ENCODE measurements at places on chromosomes 5 and 9.
A peak's percentile ranks its signal among the peaks of the same experiment; 100 is the strongest.

DNA sequence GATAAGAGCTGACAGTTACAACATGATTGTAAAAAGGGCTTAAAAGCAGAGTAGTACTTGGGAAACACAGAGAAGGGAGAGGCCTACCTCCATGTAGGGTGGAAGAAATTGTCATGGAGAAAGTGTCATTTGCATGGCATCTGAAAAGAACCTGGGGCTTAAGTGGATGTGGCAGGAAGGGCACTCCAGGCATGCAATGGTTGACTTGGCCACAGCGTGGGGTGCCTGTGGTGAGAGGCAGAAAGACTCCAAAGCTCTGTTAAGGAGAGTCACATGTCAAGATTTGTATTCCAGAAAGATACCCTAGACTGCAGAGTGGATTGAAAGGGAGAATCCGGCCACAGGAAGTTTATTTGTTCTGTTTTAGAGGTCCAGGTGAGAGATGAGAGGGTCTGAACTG is 2.4 kb downstream of the POLR3G start:
- no peak for DNase-seq

GRCh38 chr9:85392260-85392659 is 349.5 kb downstream of the AGTPBP1 start:
- DNase-seq, result no peak

- DNase-seq, result no peak
Measured at GRCh38 chr5:135324897-135325650, 74.0 kb downstream of the MACROH2A1 start.

- no peak for DNase-seq
Measured at GRCh38 chr9:19156805-19157204, 29.5 kb upstream of the PLIN2 start.

- no peak for DNase-seq
Measured at GRCh38 chr9:72980600-72981265, 27.9 kb upstream of the ALDH1A1 start.

DNA sequence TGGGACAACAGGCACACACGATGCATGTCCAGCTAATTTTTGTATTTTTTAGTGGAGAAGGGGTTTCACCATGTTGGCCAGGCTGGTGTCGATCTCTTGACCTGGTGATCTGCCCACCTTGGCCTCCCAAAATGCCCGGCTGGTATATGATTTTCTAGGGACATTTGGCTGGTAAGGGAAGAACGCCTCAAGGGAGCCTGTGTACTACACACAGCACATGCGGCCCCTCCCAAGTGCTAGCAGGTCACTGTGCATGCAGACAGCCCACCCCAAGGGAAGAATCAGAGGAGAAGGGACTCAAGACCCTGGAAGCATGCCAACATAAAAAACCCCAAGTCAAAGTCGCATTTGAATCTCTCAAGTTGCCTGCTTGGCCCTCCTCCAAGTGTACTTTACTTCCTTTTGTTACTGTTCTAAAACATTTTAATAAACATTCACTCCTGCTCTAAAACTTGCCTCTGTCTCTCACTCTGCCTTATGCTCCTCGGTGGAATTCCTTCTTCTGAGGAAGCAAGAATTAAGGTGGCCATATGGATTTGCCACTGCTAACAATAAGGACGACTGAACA is 24.3 kb upstream of the OTULINL start:
- DNase-seq, result no peak

DNA sequence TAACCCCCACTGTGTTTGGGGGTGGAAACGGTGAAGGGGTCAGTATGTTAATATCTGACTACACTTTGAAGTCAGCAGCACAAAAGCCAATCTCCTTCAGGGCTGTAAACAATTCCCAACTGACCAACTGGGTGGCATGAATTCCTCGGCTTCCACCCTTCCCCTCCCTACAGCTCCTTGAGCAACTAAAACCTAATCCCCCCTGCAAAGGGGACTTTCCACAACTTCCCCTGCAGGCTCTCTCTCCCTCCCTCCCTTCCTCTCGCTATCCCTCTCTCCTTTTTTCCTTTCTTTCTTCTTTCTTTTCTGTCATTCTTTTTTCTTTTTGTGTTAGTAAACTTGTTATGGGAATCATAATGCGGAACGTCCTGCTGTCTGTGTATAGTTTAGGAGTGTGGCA is 65.1 kb upstream of the PTCH1 start:
- DNase-seq, result no peak

GRCh38 chr9:130933114-130934046 is 5.7 kb downstream of the FIBCD1 start:
- no peak for DNase-seq

- DNase-seq, result no peak
Measured at GRCh38 chr5:50445296-50445949, 4.3 kb upstream of the EMB start.

DNA sequence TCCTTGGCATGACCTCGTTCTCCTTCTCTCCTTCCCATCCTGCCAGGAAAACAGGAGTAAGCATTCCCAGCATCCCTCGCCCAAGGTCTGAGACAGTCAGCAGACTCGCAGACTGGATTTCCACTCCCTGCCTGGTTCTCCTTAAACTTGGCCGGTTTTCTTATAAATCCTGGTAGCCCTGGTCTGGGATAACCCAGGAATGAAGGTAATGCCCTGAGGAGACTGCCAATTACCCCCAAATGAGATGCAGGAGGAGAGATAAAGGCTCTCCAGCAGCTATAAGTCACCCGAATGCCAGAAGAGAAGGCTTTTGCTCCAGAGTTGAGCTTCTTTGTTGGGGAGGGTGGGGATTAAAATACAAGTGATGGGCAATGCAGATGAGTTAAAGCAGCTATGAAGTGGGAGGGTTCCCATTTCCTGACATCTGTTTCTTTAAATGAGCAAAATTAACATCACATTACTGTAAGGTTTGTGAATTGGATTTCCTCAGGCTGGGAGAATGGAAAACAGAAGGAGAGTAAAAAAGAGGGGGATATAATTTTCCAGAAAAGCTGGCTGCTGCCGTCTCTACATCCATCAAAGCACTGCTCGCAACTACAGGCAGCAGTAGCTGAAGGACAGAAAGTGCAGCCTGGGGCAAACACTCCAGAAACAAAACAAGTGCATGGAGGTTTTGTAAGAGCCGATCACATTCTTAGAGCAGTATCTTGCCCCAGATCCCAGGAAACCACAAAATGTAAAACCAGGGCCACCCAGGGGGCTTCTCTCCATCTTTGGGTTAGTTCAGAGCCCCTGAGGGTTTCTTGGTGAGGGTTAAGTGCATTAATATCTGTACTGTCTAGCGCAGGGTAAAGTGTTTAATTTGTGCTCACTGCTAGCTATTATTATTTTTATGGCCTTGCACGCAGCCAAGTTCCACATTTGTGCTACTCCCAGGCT is 177.6 kb upstream of the PANK3 start:
- DNase-seq, result no peak

GRCh38 chr9:126049088-126049487 is 277.5 kb upstream of the MVB12B start:
- DNase-seq, result no peak

DNA sequence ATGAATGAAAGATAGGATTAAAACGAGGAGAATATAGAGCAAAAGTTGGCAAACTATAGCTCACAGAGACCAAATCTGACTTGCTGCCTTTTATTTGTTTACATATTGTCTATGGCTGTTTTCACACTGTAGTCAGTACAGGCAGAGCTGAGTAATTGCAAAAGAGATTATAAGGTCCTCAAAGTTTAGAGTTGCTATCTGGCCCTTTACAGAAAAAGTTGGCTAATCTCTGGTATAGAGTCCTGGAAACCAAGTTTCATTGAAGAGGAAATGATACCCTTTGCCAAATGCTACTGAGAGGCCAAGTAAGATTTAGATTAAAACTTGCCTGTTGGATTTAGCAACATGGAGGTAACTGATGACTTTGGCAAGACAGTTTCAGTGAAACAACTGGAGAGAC is 36.0 kb downstream of the LYRM7 start:
- DNase-seq, result no peak

DNA sequence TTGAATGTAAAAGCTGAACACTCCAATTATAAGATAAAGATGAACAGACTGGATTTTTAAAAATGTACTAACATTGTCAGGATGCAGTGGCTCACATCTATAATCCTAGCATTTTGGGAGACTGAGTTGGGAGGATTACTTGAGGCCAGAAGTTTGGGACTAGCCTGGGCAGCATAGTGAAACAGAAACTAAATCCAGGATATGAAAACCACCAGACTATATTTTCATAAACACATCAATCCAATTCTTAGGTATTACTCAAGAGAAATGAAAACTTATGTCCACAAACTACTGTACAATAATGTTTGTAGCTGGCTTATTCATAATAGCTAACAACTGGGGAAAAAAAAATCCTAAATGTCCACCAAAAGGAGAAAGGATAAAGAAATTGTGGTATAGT is 26.8 kb upstream of the NAA35 start:
- DNase-seq, result no peak

- no peak for DNase-seq
Measured at GRCh38 chr5:115657125-115657880, 31.5 kb upstream of the TMED7 start.

DNA sequence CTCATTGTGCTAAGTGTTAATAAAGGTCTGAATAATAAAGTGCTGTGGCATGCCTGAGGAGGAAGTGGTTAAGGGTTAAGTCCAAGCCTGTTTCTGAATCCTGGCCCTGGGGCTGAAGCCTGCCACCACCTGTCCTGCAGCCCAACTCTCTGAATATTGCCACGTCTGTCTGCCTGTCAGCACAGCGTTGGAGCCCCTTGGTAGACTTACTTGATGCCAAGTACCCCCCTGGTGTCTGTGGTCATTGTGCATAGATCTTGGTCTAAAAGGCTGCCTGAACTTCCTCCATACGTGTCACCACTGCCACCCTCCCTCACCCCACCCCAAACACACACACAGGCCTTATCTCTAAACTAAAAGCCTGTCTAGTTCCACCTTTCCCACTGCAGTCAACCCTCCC is 35.4 kb upstream of the SLC2A8 start:
- DNase-seq, result no peak

GRCh38 chr5:40045429-40045828 is 620.6 kb upstream of the DAB2 start:
- DNase-seq, result no peak

GRCh38 chr9:117247266-117247665 is 167.6 kb downstream of the ASTN2 start:
- no peak for DNase-seq

GRCh38 chr9:136885950-136886578 is at the start of gene TRAF2:
Gene TRAF2, plus strand, starts transcription at chr9:136886516. Its CDS starts 12,225 bp downstream, at chr9:136898741.
- DNase-seq, result peak; percentile 96

DNA sequence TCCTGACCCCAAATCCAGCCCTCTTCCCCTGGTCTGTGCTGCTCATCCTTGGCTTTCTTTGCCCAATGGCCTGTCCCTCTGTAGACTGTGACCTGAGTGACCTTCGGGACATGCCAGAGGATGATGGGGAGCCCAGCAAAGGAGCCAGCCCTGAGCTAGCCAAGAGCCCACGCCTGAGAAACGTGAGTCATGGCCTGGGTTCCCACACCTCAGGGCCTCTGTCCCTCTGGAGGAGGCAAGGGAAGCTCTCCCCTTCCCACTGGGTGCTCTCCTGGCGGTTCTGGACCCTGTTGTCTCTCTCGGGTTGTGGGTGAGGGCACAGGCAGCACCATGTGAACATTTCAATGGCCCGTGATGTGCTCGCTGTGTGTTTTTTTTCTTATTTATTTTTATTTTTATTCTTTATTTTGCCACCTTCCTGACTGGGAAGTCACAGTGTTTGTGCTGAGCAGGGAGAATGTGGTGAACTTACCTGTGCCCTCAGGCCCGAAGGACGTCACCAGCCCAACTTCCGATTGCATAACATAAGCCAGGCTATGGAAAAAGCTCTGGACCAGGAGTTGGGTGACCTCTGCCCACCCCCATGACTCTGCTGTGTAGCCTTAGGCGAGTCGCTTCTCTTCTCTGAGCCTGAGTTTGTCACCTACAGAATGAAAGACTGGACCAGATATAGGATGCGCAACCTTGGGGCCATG is 29.5 kb downstream of the AFAP1L1 start:
- DNase-seq, result no peak

- DNase-seq, result no peak
Measured at GRCh38 chr5:73126957-73127356, 6.6 kb downstream of the TMEM171 start.

GRCh38 chr5:129781594-129781993 is 33.7 kb downstream of the MINAR2 start:
- DNase-seq, result no peak

- no peak for DNase-seq
Measured at GRCh38 chr9:22079873-22080341, 70.8 kb upstream of the CDKN2B start.

GRCh38 chr5:74957906-74958305 is 91.7 kb upstream of the FAM169A start:
- no peak for DNase-seq

DNA sequence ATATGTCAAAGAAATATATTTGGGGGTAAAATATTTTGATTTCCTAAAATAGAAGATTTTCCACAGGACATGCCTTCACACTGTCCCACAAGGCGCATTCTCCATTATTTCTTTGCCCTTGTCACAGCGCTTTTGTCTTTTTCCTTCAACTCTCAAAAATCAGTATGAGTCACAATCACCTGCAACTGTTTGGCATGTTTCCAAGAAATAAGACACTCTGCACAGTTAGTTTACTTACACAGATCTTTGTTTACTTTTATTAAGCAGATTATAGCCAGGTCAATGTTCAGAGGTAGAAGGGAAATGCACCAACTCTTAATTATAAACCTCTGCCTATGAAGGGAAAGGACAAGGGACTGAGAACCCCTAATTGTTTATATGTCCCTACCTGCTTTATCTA is 9.5 kb downstream of the CEMIP2 start:
- peak; percentile 63 for DNase-seq

DNA sequence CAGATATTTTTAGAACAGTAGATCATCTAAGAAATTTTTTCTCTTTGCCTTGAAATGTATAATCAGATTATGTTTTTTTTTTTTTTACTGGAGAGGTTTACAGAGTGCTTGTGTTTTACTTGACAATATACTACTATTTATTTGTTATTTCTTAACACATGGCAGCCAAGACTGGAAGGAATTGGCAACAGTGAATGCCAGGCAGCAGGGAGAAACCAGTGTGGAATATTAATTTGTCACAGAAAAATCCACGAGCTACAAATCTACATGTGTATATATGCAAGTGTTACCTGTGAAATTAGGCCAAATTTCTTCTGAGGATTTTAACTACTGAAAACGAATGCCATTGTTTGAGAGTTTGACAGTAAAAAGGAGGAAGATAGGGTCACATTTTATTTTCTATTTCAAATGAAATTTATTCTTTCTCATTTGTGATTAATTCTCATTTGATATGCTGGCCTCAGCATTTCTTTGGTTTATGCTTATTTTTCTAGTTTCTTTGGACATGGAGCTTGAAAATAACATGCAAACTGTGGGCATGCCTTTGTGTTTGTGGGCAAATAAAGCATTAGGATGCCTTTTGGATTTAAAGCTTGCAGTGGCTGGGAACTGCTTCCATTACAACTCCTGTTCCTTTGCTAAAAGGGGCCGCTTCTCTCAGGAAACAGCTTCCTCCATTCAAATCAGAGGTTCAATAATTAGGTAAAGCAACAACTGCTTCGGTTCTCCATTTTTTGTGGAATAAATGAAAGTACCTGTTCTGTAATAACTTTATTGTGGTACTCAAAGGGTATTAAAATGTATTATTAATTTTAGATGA is 39.0 kb upstream of the ZFYVE16 start:
- DNase-seq, result no peak

GRCh38 chr5:146109379-146109778 is 4.0 kb upstream of the PLAC8L1 start:
- no peak for DNase-seq

- DNase-seq, result no peak
Measured at GRCh38 chr5:78648359-78649210, at the start of gene LHFPL2. Gene LHFPL2, minus strand, starts transcription at chr5:78648772. Its CDS starts 138,559 bp downstream, at chr5:78510213.
